ENCODE measurements at places on chromosomes 11 and 22. TPM values are rescaled to one million over a fixed set of nuclear protein-coding genes. Genes with fewer than 3 reads are reported as not detected.

- DNase-seq = no peak
Observed at GRCh38 chr11:31821766-31822165, 10.6 kb upstream of the PAX6 start.

DNA sequence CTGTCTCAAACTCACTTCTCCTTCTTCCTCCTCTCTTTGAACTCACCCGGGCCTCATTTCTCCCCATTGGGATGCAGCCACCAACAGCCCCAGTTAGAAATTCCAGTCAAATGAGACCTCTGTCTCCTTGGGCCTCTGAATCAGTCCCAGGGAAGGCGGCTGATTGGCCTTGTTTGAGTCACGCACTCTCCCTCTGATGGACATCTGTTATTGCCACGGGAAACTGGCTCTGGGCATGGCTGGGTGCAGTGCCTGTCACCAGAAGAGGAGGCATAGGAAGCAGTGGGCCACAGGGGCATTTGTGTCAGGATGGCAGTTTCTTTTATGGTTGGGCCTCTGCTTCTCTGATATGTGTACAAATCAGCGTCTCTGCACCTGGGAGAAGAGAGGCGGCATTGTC lies 9.6 kb upstream of the WNT11 start:
- DNase-seq = no peak

- DNase-seq = no peak
Observed at GRCh38 chr22:17930455-17931313, 93.7 kb downstream of the MICAL3 start.

- DNase-seq = no peak
Observed at GRCh38 chr11:80168796-80169195, 728.0 kb upstream of the TENM4 start.

DNA sequence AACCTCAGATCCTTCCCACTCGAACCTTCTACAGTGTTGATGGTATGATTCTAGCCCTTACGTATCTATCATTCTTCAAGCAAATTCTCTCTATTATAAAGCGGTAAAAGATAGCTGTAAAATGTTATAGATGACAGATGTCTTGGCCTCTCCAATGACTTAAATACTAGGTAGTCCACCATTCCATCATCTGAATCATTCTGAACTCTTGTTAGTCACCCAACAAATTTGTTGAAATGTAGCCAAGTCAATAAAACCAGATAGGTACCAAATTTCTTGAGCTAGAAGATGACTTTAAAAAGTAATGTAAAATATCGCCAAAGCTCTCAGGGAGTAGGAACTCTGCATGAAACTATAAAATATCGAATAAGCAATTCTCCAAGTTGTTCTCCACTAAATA lies 32.6 kb upstream of the PICALM start:
- DNase-seq = no peak

DNA sequence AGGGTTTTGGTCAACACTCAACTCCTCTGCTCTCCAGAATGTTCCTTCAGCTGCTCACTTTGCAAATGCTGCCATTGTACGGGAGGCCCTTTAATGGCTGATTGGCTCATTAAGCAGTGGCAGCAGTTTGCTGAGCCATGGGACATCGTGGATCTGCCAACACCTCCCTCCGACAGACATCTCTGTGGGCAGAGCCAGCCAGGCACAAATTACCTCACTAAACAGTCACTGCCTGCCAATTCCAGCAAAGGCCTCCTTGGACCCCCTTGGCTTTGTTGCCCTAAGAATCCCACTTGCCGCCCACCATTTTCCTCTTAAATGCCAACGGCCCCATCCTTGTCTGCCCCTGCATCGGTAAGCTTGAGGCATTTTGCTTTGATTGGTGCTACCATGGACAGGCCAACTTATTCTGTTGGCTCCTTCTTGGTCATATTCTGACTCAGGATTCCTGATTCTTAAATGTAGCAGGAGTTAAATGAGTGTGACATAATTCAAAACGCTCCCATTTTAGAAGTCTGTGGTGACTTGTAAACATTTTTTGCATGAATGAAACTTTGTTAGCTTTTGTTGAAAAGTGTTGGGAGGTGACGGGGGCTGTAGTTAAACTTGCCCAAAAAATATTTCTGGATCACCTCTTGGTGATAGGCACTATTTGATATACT lies 57.5 kb upstream of the LMO2 start:
- DNase-seq = no peak

GRCh38 chr22:25775531-25775930 lies 33.5 kb downstream of the MYO18B start:
- no peak for DNase-seq

DNA sequence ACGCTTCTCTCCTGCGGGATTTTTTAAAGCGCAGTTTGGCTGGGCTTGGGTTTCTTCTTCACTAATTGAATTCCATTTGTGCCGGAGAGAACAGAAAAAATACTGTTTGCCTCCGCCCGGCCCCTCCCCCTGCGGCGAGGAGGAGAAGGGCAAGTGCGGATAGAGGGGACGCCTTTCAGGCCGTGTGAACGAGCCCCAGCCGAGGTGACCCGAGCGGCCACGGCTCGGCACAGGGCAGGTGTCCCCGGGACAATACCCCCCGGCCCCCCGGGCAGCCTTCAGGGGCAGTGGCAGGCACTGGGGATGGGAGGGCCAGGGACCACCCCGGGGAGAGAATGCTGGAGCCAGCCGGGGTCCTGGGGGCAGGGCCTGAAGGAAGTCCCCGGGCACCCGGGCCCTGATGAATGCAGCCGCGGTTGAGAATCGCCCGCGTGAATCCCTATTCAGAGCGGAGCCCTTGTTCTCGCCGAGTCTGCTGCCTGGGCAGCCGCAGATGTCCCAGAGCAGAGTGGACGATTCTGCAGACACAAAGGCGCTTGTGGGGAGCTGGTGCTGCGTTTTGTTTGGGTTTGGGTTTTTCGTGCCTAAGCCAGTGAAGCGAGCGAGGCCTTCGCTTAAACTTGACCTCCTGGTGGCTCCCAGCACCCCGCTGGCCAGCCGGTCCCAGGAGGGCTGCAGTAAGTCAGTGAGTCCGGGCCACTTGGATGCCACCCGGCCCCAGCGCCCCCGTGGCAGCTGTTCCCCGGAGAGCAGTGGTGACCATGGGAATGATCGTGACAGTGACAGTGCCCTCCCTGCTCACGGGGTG lies 96.0 kb downstream of the WNT7B start:
- DNase-seq = peak; percentile 59

GRCh38 chr11:118659953-118660680 lies 19.3 kb downstream of the TREH start:
- DNase-seq = no peak

The NEFH gene
- 0.27 TPM for total RNA-seq

The RIC3 gene
- total RNA-seq = 11.7 TPM

The TTC36 gene
- 0.92 TPM for total RNA-seq

The HBB gene
- total RNA-seq = 140 TPM
